A673 (cell line): ENCODE measurements at places on chromosomes 5 and 9. TPM values are rescaled to one million over a fixed set of nuclear protein-coding genes. Genes with fewer than 3 reads are reported as not detected.

GRCh38 chr9:108377382-108377781 lies 478.4 kb downstream of the ACTL7B start:
- DNase-seq: no peak

GRCh38 chr5:135205632-135206349 lies 171.8 kb upstream of the PITX1 start:
- DNase-seq: no peak

DNA sequence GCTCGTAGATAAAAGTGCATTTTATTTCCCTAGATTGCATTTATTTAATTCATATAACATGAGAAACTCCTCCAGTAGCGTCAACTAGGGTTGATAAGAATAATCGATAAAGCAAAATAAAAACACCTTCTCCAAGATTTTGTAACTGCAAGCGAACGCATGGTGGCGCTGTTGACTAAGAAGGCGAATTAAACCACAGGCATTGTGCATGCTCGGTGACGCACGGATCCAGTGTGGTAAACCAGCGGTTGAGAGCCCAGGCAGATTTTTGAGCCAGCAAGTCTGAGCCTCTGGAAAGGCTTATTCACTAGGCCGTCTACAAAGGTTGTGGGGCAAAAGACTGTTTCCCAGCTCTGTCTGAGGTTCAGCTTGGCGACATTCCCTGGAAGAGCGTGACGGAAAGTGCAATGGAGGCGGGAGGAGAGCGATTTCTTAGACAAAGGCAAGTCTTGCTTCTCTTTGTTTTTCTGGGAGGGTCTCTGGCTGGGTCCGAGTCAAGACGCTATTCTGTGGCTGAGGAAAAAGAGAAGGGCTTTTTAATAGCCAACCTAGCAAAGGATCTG lies at the start of gene PCDHB3:
TSS of gene PCDHB3 (plus strand) at position 231 of the 563 bp plus-strand sequence. CDS start at position 408, 177 bp downstream.
- DNase-seq: peak; percentile 36

DNA sequence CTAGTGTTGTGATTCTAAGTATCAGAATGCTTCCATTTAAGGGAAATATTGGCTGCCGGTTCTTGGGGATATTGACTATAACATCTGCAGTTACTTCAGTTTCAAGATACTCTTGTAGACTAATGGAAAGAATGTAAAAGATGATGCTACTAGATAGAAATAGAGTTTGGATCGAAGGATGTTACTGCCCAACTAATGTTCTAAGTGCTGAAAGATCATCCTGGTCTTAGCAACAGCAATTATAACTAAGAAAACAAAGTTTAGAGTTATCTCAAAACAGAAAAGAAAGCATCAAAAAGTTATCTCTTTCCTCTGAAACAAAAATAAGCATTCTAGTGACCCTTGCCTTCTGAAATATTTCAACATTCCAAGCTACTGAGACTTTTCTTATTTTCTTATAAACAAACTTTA lies 49.9 kb downstream of the ITGA1 start:
- no peak for DNase-seq

GRCh38 chr9:107172160-107172978 lies 110.7 kb upstream of the RAD23B start:
- DNase-seq: peak; percentile 76

DNA sequence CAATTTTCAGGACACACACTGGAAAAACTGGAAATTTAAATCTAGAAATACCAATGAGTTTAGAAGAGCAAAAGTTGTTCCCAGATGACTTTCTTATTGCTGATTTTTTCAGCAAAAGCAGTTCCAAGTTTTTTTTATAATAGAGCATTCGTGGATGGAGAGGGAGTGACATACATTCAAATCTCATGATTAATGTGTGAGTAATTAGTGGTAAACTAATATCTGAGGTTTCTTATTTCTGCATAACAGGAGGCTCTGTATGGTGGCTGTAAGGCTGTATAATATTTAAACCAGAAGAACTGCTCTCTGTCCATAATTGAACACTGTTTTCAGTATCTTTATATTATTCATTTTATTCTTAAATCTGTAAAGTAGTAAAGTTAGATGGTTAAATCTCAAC lies 25.8 kb downstream of the LYSMD3 start:
- DNase-seq: no peak

DNA sequence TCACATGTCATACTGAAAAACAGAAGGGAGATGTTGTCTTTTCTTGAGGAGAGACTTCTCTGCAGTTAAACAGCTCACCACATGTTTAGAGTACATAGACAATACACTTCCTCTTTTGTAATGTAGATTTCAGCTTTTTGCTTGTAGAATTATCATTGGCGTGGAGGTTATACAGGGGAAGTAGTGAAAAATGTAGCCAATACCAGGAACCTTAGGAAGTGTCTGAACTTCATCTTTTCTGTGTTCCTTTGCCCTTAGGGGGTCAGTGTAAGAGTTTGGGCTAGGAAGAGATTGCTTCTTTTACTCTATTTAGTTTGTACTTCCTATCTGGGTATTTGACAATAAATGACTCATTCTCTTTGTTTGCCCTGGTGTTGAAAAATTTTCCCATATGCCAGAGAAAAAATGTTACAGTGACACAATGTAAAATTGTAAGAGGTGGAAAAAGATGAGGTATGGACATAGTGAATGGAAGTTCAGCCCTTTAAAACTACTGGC lies 21.0 kb upstream of the CDKN2B start:
- no peak for DNase-seq

The F12 gene
- 0.81 TPM in 1 of 2 replicates, not detected in the other for total RNA-seq
